ENCODE measurements at places on chromosomes 3 and 15. TPM values are rescaled to one million over a fixed set of nuclear protein-coding genes. Genes with fewer than 3 reads are reported as not detected.

VWA5B2 gene
- 0.21 TPM for total RNA-seq

CILP gene
- 2.5 TPM for total RNA-seq

DNA sequence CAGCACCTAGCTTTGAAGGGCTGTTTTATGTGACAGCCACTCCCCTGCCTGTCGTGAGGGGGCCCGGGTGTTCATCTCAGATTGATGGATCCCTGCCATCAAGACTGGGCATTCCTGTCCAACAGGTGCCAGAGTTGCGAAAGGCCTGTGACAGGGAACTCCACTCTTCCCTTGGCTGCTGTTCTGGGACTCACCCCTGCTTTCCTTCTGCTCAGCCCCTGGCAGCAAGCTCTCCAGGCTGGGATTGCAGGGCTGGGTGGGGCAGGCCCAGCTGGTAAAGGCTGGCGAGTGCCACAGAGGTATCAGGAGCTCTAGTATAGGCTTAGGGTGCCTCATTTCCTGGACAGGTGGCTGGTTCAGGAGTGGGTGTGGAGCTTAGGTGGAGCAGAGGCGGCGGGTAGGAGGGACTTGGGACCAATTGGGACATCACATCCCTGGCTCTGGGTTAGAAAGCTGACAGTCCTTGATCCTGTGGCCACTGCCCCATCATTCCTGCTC, at the start of gene PLA2G4B:
TSS of gene PLA2G4B (plus strand) at position 448 of the 498 bp plus-strand sequence. CDS start 67 bp downstream, outside the sequence.
- DNase-seq = no peak

DNA sequence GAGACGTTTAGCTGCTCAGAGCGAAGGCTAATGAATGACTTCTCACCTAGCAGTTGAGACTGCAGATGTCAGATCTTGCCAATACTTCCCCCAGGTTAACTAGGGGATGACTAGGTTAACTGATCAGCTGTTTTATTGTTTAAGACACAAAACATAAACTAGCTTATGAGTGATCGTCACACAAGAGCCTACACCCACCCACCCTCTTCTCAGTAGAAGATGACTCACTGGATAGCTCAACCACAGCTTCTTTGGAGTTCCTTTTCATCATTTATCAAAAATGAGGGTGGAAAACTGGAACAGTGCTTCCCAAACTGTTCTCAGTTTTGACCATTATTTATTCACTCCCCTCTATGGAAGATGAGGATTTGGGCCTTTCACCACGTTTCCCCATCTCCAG, 25.2 kb downstream of the GASK1A start:
- DNase-seq = no peak

- peak; percentile 76 for DNase-seq
Observed at GRCh38 chr3:51706788-51707731, at the start of gene GRM2. GRM2 (plus strand) TSS chr3:51707068; CDS start chr3:51708984, 1,916 bp downstream.

RBPMS2 gene
- 3.3 TPM for total RNA-seq

- no peak for DNase-seq
Observed at GRCh38 chr3:48039487-48040190, 23.4 kb upstream of the MAP4 start.

GRCh38 chr15:82851981-82852511, 42.6 kb downstream of the WHAMM start:
- DNase-seq = no peak

EXD1 gene
- not detected for total RNA-seq

- no peak for DNase-seq
Observed at GRCh38 chr15:99537344-99537743, 28.4 kb upstream of the MEF2A start.

- DNase-seq = no peak
Observed at GRCh38 chr3:190988102-190988501, 125.6 kb upstream of the GMNC start.

DNA sequence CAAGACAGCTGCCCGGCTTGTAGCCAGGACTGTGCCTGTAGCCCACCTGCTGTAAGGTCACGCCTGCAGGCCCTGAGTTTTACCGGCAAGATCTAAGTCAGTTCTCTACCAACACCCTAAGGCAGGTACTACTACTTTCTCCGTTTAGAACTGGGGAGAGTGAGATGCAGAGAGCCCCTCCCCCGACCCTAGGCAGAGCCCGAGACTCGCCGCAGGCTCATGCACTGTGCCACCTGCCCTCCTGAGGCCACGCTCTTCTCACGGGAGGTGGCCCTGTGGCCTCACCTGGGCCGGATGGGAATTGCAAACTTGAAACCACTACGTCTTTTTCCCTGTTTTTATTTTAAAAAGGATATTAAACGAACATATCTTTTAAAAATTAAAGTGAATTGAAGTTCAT, 36.9 kb upstream of the PCSK6 start:
- no peak for DNase-seq

PLA2G4E gene
- not detected for total RNA-seq

GRCh38 chr3:184899953-184900595, 88.1 kb downstream of the VPS8 start:
- DNase-seq = no peak

DNA sequence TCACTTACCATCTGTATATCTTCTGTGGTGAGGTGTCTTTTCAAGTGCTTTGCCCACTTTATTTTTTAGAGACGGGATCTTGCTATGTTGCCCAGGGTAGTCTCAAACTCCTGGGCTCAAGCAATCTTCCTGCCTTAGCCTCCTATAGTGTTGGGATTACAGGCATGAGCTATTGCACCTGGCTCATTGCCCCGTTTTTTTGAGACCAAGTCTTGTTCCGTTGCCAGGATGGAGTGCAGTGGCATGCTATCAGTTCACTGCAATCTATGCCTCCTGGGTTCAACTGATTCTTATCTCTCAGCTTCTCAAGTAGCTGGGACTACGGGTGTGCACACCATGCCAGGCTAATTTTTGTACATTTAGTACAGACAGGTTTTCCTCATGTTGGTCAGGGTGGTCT, 52.5 kb upstream of the TTBK2 start:
- no peak for DNase-seq

- no peak for DNase-seq
Observed at GRCh38 chr3:113536627-113537101, 4.3 kb downstream of the SIDT1 start.

GRCh38 chr15:77546050-77546501, 86.6 kb downstream of the LINGO1 start:
- no peak for DNase-seq

DNA sequence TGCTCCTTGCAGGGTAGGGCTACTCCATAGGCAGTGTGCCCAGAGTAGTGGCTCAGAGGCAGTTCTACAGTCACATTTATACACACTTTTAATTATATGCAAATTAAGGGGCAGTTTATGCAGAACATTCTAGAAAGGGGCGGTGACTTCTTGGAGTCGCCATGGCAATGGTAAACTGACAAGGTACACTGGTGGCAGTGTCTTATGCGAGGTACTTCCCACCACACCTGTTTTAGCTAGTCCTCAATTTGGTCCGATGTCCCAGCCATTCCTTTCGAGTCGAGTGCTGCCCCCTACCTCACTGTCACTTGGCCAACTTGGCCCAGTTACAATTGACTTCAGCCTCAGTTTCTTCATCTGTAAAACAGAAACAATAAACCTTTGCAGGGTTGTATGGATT, 3.8 kb upstream of the IRAK2 start:
- DNase-seq = no peak

GRCh38 chr15:51369451-51369761, 28.0 kb downstream of the GLDN start:
- DNase-seq = no peak

SCAMP5 gene
- 0.53 TPM for total RNA-seq

GRCh38 chr15:70356062-70356860, 258.5 kb upstream of the TLE3 start:
- no peak for DNase-seq

AP4E1 gene
- total RNA-seq = 4.3 TPM

GRCh38 chr3:25297667-25298585, 130.1 kb upstream of the RARB start:
- DNase-seq = no peak

- no peak for DNase-seq
Observed at GRCh38 chr3:37386627-37387230, 212.3 kb upstream of the LRRFIP2 start.

DNA sequence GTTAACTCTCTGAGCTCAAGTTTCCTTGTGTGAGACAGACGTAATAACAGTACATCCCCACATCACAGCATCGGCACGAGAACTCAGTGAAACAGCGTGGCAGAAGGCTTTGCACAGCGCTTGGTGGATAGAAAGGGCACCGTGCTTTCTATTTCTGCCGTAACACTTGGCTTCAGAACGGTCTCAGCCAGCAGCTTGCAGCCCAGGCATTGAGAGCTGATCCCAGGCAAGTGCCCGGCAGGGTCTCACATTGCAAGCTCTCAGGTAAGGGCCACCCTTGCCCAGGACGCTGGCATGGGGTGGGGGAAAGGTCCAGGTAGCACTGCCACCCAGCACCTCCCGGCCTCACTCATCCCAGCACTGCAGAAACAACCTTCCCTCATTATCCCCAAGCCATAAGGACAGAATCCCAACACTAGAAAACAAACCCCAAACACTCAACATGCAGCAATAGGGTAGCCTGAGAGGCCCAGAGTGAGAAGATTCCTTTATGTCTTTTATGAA, 70.5 kb upstream of the ITGA11 start:
- DNase-seq = no peak

DNA sequence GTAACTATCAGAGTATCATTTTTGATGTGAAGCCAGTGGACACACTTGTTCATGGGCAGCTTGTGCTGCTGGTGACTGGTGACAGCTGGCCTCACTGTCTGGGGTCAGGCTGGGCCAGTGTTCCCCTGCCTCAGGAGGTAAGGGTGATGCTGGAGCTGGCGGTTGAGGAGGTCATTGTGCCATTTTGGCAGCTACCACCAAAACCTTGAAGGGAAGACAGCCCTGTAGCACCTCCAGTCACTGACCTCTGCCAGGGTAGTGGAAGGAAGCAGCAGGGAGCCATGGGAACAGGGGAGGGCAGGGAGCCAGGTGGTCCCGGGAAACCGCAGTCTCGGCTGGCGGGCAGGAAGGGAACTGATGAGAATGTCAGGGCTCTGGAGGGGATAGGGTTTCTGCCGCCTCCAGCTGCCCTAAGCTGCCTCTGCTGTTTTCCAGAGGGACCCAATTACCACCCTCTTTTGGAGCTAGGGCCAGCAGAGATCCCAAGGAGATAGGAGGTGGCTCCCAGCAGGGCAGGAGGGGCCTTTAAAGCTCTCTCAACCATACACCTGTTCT, 24.8 kb downstream of the FOXL2NB start:
- no peak for DNase-seq

DNA sequence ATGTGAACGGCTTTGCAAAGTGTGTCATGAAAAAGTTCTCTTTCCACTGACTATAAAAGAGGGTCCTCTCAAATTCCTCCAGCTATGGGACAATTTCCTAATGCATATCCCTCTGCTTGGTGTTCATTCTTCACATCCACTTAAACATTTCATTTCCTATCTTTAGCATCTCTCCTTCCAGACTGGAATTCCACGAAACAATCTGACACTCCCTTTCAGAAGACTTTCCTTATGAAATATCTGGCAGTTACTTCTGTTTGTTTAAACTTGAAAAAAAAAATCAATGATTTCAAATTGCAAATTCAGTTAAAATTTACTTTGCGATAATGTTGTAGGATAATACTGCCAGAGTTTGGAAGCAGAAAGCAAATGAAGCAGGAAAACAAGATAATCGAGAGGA, 105.8 kb upstream of the SELENOK start:
- DNase-seq = no peak

GRCh38 chr15:82832601-82833361, 23.4 kb downstream of the WHAMM start:
- no peak for DNase-seq

DNA sequence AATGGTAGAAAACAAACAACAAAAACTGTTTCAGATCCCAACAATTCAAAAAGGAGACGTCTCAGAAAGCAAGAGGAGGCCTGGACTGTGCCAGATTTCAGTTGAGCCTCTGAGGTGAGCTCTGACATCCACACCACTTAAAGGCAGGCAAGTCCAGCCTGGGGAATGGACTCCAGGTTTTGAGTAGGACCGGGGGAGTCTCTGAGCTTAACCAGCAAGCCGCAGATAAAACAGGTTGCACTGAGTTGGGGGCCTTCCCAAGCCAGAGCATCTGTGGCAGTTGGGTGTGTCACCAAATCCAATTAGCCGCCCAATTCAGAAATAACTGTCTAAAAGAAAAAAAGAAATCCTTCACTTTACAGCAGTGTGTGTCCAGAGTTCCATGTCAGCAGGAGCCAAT, 54.7 kb downstream of the OXNAD1 start:
- no peak for DNase-seq

GOLGA6L4 gene
- 1.6 TPM for total RNA-seq

- DNase-seq = no peak
Observed at GRCh38 chr3:138440596-138440995, 6.2 kb downstream of the ESYT3 start.

DNA sequence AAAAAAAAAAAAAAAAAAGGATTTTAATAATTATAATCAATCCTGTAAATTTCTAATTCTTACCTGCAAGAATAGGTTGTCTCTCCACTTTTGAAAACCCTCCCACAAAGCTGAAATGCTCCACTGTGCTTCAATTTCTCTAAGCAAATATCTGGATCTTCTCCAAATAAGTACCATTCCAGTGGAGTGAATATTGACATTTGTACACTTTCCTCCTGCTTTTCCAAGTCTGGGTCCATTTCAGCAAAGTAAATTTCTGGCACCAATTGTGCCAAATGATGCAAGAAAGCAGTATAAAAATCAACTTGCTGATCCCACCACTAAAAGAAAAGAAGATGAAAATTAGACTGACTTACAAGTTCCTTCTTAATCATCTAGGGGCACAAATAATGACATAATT, 19.9 kb downstream of the UBR1 start:
- no peak for DNase-seq

DNA sequence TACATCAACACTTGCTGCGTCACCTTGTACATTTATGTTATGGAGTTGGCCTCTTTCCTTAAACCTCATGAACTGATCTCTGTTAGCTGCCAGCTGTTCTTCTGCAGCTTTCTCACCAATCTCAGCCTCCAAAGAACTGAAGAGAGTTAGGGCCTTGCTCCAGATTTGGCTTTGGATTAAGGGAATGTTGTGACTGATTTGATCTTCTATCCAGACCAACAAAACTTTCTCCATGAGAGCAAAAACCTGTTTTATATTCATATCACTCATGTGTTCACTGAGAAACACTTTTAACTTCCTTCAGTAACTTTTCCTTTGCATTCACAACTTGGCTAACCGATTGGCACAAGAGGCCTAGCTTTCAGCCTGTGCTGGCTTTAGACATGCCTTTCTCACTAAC, 1156.0 kb upstream of the CADM2 start:
- no peak for DNase-seq

TRIM42 gene
- total RNA-seq = not detected

DNA sequence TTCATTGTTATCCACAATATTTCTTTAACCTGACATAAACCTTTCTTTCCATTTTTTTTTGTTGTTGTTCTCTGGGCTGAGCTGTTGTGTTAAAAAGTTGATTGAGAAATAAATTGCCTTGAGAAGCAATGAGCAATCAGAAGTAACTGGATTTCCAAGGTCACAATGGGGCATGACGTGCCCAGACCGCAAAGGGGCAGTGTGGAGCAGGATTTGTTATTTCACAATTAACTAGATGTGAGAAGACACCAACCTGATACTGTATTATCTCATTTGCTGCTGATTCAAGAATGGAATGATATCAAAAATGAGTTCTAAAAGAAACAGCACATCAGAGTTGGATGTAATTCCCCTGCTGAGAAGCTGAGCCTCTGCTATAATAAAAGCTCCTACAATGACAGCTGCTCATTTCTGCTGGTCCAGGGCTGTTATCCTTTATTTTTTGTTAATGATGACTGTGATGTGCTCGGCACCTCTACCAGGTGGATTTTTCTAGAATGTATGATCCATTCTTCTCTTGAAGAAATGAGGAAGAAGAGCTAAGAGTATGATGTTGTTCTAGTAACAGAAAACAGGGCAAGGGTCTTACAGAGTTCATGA, 28.1 kb downstream of the CPNE4 start:
- no peak for DNase-seq
